ENCODE measurements at places on chromosomes 2 and 18.

GRCh38 chr2:135555311-135555710 is 24.0 kb downstream of the R3HDM1 start:
- no peak for DNase-seq

DNA sequence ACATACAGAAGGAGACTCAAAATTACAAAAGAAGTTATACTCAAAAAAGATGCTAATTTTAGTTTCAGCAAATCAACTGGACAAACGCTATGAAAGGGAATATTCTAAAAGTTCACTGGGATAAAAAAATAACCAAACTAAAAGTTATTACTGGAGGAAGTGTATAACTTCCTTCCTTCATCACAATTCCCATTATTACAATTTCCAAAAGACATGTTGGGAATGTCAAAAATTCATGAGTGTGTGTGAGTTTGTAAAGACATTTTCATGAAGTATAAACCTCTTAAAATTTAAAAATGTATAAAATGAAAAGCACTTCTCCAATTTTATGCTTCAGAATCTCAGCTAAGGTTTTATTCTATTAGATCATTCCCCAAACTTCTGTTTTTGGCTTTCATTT is 67.8 kb downstream of the MERTK start:
- DNase-seq: no peak

DNA sequence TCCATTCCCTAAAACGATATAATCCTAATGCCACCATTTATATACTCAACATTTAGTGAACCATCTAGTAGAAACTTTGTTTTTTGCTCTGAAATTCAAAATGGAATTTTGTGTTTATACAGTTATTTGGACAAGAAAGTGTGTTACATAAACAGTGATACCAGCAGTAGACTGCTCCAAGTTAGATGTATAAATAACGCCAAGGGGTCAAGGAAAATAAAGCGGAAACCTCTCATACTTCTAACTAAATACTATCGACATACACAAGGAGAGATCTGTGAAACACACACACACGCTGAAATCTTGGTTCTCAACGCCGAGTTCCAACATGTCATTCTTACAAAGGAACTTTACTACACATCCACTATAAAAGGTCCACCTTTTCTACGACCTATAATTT is 1.2 kb downstream of the TXNL1 start:
- no peak for DNase-seq

- DNase-seq: no peak
Measured at GRCh38 chr2:147698166-147698565, 146.7 kb upstream of the ACVR2A start.

DNA sequence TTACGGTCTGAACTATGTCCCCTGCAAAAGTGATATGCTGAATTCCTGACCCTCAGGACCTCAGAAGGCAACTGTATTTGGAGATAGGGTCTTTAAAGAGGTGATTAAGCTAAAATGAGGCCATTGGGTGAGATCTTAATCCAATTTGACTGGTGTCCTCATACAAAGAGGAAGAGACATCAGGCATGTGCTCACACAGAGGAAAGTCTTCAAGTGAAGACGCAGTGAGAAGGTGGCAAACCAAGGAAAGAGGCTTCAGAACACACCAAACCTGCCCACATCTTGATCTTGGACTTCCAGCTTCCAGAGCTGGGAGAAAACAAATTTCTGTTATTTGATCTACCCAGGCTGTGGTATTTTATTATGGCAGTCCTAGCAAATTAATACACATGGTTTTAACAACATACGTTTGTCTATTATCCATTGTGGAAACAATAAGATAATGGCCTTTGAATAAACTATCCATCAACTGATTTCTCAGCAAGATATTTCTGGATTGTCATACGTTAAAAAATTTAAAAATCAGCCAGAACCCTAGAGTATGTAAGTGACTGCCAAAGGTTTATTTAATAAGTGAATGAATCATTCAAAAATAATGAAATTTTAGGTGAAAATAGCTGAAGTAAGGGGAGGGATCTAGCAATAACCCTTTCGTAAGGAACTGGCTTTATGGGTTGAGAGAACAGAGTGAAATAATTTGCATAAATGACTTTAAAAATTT is 6.5 kb downstream of the WIPF1 start:
- no peak for DNase-seq

DNA sequence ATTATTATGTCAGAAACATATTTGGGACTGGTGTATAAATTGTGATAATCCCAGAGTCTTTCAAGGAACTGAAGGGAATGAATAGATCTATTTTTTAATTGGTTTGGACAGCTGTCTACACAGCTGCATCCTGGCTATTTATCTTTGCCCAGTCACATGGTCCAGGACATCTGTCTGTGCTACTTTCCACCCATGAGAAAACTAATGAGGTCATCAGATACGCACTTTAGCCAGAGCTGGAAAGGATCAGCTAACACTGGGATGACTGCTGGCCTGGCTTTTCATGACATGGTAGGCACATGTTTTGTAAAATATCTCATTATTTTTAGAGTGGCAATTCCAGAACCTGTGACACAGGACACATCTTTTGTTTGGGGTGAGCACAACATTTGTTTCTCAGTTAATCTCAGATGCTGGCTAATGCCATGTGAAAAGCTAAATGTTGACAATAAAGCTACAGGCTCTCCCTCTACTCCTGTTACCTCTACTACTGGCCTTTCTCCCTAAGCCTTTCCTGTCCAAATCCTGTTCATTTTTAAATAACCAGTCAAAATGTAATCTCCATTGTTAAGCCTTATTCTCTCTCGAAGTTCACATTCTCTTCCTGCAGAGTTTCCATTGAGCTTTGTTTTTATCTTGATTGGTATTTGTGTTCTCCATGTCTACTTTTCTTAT is 500.7 kb downstream of the RIT2 start:
- no peak for DNase-seq

- DNase-seq: no peak
Measured at GRCh38 chr18:2471523-2471922, 99.8 kb downstream of the METTL4 start.

GRCh38 chr2:18482666-18483065 is 77.8 kb downstream of the RDH14 start:
- no peak for DNase-seq

DNA sequence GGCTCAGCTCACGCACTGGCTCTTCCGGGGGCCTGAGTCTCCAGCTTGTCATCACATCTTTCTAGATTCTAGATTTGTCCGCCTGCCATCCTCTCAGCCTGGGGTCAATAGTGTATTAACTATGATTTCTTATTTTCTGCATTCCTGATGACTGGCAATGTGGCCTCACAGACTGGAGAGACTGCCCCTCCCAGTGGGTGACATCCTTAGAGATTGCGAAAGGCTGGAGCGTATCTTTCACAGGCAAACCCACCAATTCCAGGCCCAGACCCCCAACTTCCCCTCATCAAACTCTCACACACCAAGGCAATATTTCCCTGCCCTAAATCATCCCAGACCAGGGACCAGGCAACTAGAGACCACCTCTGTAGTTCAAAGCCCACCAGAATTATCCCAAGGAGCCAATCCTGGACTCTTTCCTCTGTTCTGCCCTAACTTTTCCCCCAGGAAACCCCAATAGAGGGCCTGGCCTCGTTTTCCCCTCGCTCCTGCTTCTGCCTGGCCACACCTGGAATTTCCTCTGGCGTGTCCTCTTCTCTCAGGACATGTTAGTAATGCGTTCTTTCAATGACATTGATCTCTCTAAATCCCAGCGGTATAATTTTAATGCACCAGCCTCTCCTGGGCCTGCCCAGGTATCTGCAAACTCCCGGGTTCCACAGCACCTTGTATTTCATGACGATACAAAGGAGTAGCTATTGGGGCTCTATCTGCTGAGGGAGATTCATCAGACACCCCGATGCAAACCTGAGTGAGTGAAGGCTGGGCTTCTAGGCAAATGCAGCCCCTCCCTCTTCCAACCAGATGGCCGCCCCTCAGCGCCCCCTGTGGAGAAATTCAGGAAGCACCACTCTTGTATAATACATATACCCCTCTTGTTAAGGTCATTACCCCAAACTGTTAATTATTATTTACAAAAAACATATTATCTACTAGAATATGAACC is 2.4 kb upstream of the KCNF1 start:
- no peak for DNase-seq

DNA sequence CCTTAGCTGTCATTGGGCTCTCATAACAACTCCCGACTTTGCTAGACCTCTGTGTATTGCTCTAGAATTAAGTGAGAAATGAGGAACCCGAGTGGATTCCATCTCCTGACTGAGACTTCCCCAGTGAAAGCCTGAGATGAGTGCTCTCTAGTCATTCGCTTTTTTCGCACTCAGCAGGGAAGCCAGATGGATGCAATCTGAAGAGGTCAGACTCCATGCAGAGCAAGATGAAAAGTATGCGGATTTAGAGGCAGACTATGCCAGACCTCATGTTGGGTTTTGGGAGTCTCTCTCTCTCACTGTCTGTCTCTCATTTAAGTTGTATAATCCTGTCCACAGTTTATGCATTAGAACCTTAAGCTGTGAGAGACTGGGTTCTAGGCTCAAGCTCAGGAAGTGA is 88.6 kb downstream of the SLC5A7 start:
- no peak for DNase-seq

- DNase-seq: no peak
Measured at GRCh38 chr18:26804519-26804918, 61.0 kb downstream of the AQP4 start.

- DNase-seq: peak; percentile 86
Measured at GRCh38 chr2:127700527-127701192, 637 bp upstream of the SFT2D3 start.

GRCh38 chr2:42246562-42246961 is 77.4 kb downstream of the EML4 start:
- no peak for DNase-seq

- no peak for DNase-seq
Measured at GRCh38 chr2:3094999-3095958, 282.3 kb downstream of the EIPR1 start.

DNA sequence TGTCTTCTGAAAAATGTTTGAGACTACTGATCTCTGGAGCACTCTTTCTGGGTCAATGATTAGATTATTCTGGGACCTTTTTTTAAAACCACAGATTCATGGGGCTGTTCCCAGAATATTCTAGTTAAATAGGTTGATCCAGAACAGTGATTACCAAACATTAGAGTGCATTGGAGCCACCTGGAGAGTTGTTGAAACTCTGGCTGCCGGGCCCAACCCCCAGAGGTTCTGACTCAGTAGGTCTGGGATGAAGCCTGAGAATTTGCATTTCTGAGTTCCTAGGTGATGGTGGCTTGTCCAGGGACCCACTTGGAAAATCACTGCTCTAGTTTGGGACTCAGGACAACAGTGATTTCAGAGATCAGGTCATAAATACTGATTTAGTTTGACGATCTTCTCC is 197.3 kb downstream of the PTPRM start:
- no peak for DNase-seq

DNA sequence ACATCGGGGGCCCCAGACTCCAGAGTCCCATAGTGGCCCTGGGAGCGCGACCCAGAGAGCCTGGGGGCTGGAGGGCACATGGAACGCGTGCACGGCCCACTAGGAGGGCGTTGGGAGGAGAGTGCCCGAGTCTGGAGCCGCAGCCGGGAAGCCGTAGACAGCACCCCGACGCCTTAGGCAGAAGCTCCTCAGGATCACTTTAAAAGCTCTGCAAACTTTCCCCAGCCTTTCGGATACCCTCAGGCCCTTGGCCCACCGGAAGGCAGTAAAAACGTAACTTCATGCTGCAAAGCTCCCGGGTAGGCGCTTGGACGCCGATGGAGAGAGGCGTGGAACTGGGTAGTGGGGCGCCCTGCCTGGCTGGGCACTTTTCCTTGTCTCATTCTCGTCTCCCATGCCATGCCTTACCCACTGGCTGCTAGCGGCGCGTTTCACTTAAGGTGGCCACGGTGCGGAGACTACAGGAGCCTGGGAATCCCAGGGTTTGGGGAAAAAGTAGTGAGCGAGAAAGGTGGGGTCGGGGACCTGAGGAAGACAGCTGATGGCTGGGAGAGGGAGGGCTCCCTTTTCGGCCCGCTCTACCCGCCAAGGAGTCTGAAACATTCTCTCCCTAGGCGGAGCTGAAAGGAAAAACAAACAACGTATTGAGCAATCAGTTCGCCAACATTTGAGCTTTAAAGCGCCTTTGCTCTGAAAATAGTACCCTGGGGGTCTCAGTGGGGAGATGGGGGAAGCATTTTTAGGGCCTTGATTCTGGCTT is 141.8 kb downstream of the MEIS1 start:
- no peak for DNase-seq

- DNase-seq: no peak
Measured at GRCh38 chr2:133146893-133147292, 421.4 kb downstream of the NCKAP5 start.

DNA sequence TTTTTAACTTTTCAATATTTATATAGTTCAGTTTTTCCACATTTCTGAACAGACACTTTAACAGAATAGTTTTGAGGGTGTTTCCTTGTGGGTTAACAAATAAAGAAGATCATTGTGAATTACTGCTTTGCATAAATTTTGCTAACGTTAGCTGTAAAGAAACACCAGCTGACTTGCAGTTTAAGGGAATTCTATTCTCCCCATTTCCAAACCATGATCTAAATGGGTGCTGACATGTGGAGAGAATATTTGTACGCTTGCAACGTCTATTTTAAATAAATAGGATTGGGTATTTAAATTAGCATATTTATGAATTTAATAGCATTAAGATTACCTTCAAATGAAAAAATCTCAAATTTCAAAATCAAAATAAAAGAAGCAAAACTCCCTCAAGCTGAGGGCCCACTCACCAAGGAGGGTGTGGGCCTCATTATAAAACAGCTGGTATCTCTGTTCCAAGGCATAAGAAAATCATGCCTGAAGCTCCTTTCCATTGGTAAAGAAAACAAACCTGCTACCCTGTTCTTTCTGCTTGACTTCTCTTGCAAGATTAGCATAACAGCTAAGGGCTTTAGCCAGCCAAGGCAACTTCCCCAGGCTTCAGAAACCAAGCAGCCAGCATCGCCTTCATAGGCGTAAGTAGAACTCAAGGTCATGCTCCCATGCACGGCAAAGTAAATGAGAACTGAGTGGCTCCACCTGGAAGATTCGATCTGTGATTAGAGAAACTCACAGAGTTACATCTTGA is 3.2 kb downstream of the MRO start:
- no peak for DNase-seq

- DNase-seq: no peak
Measured at GRCh38 chr2:144560251-144560650, 40.3 kb upstream of the ZEB2 start.

DNA sequence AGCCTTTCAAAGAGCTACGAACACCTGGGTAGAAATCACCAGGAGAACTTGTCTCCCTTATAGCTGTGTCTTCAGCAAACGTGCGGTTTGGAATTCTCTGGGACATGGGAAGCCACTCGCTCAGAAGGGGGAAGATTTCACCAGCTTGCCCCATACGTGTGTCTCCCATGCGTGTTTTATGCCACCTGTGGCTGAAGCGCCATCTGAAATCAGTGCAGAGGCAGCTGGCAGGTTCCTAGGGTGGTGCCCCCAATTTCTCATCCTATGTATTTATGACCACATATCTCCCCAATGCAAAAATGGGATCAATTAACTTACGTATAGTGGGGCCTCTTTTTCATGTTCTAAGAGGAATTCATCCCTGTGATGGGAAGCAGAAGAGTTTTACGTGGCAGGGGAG is 81.6 kb downstream of the TPO start:
- DNase-seq: no peak

Measured in GM18507 (cell line).